Stimulated activated CD4-positive, alpha-beta T cell treated with anti-CD3 and anti-CD28 coated beads, TNF-alpha, amount 100 ng/mL, for 1 hour (primary cell): ENCODE measurements at places on chromosomes 4 and X.

DNA sequence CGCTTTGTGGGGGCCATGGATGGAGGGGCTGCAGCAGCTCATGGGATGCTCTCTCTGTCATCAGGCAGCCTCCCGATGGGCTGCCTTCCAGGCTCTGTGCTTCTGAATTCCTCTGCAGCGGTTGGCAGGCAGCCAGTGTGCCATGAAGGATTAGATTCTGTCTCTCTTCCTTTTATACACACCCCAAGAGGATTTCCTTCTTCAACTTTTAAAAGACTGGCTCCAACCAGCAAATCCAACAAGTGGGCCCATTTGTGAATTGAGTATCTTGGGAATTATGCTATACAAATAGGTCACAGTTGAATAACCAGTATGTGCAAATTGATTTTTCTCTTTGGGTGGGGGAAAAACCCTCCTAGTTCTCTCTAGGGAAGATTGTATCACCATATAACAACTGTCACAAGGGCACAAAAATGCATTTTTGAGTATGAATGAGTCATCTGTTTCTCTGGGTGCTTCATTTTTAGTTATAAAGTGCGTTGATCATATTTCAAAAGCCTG is 96.8 kb upstream of the FAT1 start:
- no peak for DNase-seq

- DNase-seq: no peak
Observed at GRCh38 chr4:113844369-113844768, 82.8 kb upstream of the CAMK2D start.

GRCh38 chr4:67122029-67122428 is 423.3 kb downstream of the CENPC start:
- no peak for DNase-seq

GRCh38 chrX:84876876-84877275 is 126.8 kb upstream of the APOOL start:
- DNase-seq: no peak

DNA sequence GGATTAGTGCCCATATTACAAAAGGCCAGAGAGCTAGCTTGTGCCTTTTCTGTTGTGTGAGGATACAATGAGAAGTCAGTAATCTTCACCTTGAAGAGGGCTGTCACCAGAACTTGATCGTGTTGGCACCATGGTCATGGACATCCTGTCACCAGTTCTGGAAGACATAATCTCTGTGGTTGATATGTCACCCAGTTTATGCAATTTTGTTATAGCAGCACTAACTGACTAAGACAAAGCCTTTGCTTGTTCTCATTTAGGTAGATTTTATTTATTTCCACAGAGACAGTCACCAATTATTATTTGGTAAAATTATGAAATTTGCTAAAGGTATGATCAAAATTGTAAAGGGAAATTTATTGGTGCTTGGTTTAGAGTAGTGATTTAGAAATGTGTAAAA is 308.8 kb upstream of the CPXCR1 start:
- DNase-seq: no peak

GRCh38 chr4:71093745-71094144 is 100.3 kb downstream of the DCK start:
- DNase-seq: no peak

- DNase-seq: no peak
Observed at GRCh38 chrX:97672138-97672537, 788.4 kb downstream of the RPA4 start.

DNA sequence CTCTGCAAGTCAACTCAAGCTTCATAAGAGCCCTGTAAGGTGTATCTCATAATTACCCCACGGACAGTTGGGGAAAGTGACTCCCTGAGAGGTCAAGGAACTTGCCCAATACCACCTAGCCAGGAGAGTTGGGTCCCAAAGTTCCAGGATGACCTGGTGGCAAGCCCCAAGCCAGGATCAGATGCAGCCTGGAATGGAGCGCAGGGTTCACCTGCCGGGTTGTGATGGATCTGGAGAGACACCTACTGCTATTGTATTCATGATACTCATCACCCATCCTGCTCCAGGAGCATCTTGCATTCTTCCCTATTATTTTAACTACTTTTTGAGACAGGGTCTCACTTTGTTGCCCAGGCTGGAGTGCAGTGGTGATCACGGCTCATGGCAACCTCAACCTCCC is 36.1 kb downstream of the ZBTB49 start:
- DNase-seq: no peak

DNA sequence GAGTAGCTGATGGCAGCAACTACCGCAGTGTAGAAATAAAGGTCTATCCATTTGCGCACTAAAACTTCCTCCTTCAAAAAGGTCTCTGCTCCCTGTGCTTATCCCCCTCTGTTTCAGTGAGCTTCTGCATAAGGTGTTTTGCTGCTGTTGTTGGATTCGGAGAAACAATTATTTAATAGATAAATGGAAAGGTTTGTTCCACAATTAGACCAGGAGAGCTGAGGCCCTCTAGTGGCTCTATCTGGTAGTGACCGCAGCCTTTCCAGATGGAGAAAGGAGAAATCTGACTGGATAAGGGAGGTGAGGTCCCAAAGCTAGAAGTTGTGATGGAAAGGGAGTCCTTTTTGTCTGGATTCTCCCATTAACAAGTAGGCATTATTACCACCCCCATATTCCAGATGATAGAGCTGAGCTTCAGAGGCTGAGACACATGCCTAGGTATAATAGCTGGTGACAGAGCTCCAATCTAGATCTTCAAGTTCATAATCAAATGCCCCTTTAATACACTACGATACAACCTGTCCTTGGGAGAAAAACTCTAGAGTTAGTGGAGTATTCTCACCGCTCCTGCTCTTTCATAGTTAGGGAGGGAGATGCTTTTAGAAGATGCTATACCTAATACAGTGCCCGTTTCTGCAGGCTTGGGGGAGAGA is 5.1 kb upstream of the GABRQ start:
- DNase-seq: no peak

GRCh38 chr4:7598939-7599790 is 164.4 kb upstream of the PSAPL1 start:
- no peak for DNase-seq

- DNase-seq: no peak
Observed at GRCh38 chr4:80196922-80197573, at the start of gene PRDM8. Gene PRDM8, plus strand, starts transcription at chr4:80197503. Its CDS starts 2,578 bp downstream, at chr4:80200081.

DNA sequence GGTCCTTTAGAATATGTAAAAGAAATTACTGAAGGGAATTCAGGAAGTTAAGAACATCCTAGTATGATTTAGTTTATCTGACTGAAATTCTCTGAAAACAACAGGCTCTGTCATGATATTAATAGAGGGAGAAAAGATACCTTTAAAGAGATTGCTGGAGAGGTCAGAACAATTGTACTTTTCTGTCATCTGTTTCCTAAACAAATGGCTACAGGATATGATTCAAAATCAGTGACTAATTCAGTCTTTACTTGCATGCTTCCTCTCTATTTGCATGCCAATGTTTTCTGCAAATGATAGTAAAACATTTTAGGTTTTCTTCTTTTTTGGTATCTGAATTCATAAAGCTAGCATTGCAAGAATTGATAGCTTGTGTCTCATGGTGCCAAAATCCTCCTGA is 616.7 kb upstream of the PCDH7 start:
- DNase-seq: no peak

- no peak for DNase-seq
Observed at GRCh38 chrX:2469196-2469685, 31.5 kb downstream of the DHRSX start.

DNA sequence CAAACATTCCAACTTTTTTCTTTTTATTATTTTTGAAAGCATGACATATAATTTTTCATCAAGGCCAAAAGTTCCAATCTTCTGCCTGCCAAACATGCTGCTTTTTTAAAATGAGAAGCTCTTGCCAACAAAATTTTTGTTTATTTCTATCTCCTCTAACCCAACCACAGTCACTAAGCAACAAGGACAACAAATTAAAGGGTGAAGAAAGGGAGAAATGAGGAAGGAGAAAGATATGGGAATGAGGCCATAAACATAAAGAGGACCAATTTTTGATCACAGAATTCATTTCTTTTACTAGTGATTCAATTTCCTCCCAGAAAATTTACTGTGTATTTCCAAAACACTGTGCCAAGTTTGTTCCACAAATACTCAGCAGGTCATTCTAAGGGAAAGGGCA is 537.0 kb upstream of the DIAPH2 start:
- no peak for DNase-seq

GRCh38 chr4:125432078-125432477 is 117.3 kb downstream of the FAT4 start:
- no peak for DNase-seq

- DNase-seq: no peak
Observed at GRCh38 chr4:99833756-99834155, 17.1 kb downstream of the DAPP1 start.

DNA sequence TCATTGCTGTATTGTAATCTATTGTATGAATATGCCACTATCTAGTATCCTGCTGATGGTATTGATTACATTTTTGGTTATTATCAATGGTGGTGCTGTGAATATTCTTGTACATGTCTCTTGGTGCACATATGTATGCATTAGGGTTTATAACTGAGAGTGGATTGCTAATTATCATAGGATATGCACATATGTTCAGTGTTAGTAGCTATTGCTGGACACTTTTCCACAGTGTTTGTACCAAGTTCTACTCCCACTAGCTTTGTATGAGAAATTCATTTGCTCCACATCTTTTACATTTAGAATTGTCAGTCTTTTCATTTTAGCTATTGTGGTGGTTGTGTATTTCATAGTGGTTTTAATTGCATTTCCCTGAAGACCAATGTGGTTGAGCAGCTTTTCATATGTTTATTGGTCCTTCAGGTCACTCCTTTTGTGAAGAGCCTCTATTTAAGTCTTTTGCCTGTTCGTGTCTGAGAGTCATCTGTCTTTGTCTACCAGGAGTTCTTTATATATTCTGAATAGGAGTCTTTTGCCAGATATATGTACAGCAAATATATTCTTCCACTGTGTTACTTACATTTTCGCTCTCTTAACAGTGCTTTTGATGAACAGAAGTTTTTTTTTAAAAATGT is 87.1 kb downstream of the TBC1D19 start:
- DNase-seq: no peak

- DNase-seq: no peak
Observed at GRCh38 chr4:5802565-5802964, 90.3 kb downstream of the CRMP1 start.

DNA sequence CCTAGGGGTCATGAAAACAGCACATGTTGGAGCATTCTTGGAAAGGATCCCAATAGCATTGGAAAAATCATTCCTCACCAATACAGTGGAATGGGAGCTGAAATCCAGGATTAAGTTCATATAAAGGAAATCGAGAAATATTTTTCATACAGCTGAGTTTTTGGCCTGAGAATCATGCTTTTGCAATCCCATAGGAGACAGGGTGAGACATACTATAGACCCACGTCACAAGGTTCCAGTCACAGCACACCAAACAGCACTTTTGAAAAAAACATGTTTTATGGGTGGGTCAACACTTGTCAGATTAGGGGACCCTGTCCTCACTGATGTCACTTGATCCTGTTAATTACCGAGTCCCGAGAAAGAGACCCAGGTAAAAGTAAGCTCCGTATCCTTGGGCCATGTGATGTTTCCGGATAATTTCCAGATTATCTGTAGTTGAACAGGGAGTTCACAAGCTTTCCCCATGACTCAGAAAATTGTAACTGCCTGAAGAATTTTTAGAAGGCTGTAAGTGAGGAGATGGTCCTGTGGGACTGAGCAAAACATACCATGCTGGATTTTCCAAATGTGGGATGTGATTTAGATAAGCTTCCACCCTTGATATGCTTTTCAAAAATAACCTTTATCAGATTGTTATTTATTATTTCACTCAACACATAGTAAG is 80.9 kb upstream of the TLR3 start:
- no peak for DNase-seq

- no peak for DNase-seq
Observed at GRCh38 chrX:13938829-13939530, 90.7 kb downstream of the GEMIN8 start.

GRCh38 chrX:51894697-51895336 is 1.4 kb downstream of the MAGED1 start:
- no peak for DNase-seq

- DNase-seq: no peak
Observed at GRCh38 chr4:147368948-147369347, 111.9 kb upstream of the EDNRA start.

DNA sequence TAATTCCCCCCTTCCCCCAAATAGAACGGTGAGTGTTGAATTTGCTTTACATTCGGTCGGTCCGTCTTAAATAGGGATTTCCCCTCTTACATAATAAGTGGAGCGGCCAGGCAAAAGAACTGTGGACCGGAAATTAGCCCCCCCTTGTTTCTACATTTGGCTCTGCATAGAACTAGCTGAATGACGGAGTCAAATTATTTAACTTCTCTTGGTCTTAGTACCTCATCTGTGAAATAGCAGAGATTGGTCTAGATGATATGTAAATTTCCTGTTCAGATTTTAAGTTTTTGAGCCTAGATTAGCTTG is 1.3 kb downstream of the SPATA18 start:
- no peak for DNase-seq

GRCh38 chr4:30860978-30861377 is 140.8 kb downstream of the PCDH7 start:
- DNase-seq: no peak

DNA sequence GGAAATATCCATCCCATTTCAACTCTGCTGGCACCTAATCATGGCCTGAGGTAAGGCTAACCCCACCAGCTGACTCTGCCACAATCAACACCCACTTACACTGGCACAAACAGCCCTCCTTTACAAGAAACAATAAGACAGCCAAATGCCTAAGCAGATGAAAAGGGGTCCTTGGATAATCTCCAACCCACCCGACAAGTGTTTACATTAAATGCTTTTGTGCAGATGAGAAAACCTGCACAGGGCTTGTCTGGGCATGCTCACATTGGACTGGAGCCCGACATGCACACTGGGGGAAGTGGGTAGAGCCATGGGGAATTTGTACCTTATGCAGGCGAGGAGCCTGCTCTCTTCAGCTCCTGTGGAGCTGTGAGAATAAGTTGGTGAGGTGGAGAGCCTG is 138.9 kb upstream of the ITM2A start:
- DNase-seq: no peak

- DNase-seq: no peak
Observed at GRCh38 chr4:174826660-174827059, 2.4 kb downstream of the GLRA3 start.

DNA sequence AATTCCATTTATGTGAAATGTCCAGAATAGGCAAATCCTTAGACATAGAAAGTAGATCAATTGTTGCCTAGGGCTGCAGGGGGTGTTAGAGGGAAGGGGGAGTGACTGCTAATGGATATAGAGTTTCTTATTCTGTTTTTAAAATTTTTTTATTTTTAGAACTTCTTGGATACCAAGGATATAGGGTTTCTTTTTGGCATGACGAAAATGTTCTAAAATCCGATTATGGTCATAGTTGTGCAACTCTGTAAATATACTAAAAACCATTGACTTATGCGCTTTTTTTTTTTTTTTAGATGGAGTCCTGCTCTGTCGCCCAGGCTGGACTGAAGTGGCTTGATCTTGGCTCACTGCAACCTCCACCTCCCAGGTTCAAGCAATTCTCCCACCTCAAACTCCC is 125.2 kb upstream of the USP9X start:
- DNase-seq: no peak

GRCh38 chr4:154595807-154596206 is 5.3 kb upstream of the FGA start:
- no peak for DNase-seq
